ENCODE measurements at places on chromosomes 12 and 14.

DNA sequence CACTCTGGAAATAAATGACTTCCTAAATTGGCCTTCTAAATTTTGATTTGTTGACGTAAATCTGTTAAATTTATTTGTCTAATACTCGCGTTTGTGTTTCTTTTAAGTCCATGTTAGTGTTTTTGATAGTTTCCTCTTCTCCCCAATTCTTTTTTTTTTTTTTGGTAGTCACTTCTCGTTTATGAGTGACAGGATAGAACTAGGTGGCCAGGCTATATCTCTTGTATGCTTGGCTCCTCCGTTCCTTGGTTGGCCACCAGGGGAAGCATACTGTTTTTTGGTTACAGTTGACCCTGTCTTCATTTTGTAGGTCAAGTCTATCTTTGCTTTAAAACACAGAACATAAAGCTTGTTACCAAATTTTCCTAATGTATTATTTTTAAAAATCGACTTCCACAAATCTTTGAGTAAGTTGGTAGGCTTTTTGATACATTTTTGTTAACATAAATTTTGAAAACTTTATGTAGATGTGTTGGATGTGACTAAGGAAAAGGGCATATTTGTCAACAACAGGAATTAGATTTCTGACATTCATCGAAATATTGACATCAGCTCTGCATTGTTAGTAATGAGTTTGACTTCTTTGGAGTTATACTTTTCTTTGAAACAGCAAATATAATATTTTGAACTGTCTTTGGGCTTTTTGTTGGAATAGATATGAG lies 2.2 kb downstream of the RCOR1 start:
- DNase-seq, result peak; percentile 89

- DNase-seq, result peak; percentile 92
Observed at GRCh38 chr12:47819896-47820630, at the start of gene HDAC7. HDAC7 (minus strand) TSS chr12:47819903; CDS start chr12:47819785, 118 bp downstream.

- DNase-seq, result peak; percentile 36
Observed at GRCh38 chr12:50174971-50175715, 8.0 kb upstream of the CERS5 start.

- no peak for DNase-seq
Observed at GRCh38 chr14:36111822-36112583, 64.5 kb downstream of the PTCSC3 start.

- no peak for DNase-seq
Observed at GRCh38 chr14:100476012-100476822, 111.0 kb downstream of the BEGAIN start.

DNA sequence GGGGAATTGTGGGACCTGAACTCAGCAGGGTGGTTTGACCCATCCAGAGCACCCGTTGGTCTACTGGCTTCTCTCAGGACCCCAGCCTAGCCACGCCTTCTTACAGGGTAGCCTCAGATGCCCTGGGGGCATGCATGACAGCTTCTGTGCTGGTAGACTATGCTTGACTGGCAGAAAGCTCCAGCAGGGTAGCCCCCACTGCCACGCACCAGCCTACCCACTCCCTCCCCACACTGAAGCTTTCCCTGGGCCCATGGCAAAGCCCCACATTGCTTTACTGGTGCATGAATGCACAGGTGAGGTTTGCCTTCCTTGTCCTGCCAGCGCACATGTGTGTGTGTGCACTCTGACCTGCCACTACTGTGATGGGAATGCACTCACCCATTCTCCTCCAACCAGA lies 772.2 kb downstream of the LRFN5 start:
- DNase-seq, result no peak

DNA sequence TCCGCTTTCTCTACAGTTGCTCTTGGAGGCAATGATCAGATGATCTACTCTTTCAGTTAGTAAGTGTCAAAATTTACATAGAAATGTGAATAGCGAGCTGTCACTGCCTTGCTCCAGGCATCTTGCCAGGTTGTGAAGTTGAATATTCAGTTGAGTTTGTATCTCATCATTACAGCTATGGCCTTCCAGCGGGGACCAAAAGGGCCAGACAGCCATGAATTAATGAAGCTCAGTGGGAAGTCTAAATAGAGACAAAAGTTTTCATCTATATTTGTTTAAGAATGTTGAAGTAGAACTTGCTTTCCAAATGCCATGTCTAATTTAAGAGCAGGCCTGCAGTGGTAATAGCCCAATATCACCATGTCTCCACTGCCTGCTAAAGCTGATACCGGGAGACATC lies 387.8 kb downstream of the FLRT2 start:
- DNase-seq, result no peak

DNA sequence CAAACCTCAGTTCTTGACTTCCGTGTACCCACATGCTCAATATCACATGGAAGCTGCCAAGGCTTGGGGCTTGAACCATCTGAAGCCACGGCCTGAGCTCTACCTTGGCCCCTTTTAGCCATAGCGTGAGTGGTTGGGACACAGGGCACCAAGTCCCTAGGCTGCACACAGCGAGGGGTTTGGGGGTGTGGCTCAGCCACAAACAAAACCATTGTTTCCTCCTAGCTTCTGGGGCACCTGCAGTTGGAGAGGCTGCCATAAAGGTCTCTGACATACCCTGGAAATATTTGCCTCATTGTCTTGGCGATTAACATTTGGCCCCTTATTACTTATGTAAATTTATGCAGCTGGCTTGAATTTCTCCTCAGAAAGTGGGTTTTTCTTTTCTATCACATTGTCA lies 628.6 kb downstream of the NRXN3 start:
- no peak for DNase-seq

DNA sequence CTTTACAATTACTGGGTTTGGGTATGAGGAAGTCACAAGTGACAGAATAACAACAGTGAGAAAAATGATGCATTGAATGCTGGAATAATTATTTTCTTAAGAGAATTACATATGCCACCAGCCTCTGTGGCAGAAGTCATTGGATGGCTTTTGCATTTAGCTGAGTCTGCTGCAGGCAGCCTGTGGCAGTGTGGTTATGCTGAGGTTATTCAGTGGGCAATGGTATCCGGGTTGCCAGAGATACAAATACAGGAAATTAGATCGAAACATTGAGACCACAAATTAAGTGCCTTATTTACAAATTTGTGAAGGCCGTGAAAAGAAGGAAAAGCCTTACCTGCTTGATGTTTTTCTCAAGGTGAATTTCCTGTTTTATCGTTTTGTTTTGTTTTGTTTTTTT lies 1050.0 kb downstream of the GALC start:
- no peak for DNase-seq

DNA sequence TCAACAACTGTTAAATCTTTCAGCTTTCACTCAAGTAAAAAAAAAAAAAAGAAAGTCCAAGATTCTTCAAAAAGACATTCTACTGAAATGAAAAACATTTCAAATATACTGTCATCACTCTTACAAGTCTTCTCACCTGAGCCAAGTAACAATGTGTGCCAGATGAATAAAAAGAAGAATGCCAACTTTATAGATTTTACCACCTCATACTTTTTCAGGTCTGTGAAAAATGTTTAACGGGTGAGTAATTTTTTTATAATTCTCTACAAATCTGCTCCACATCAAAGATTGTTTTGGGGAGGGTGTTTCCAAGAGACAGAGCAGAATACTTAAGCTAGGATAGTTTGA lies 181.0 kb upstream of the BMP4 start:
- no peak for DNase-seq

GRCh38 chr12:27615331-27615891 lies 80.8 kb upstream of the REP15 start:
- DNase-seq, result no peak

GRCh38 chr14:25111061-25111601 lies 61.2 kb upstream of the STXBP6 start:
- DNase-seq, result no peak

GRCh38 chr14:79186523-79186922 lies 1016.4 kb downstream of the NRXN3 start:
- no peak for DNase-seq

DNA sequence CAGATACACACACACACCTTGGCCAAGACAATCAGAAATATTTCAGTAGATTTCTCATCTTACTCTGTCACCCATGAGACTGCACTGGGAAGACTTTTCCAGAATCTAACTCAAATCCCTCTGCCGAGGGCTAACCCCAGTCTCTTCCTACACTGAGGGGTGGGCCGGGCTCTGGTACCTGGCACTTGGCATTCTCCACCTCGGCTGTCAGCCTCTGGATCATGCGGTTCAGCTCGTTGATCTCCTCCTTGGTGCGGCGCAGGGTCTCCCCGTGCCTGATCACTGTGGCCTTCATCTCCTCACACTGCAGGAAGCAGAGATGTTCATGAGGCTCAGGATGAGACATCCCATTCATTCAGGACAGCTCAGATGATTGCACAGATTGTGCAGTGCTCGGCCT lies 4.9 kb downstream of the KRT83 start:
- DNase-seq, result no peak

- no peak for DNase-seq
Observed at GRCh38 chr12:61999311-61999710, 260.9 kb upstream of the USP15 start.

DNA sequence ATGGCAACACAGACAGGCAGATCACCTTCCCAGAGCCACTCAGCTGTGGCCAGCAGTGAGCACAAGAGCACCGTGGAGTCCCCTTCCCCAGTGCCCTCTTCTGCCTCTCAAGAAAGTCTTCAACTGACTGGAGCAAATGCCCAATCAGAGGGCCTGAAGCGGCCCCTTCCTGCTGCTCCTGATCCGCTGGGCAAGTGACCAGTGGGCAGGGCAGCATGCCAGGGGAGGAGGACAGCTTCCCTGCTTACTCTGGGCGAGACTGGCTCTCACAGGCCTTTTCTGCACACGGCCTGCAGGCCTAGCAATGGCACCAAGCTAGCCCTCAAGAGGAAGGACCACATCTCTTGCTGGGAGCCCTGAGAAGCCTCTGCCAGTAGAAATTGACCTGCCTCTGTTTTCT lies 890 bp downstream of the KRT71 start:
- no peak for DNase-seq

DNA sequence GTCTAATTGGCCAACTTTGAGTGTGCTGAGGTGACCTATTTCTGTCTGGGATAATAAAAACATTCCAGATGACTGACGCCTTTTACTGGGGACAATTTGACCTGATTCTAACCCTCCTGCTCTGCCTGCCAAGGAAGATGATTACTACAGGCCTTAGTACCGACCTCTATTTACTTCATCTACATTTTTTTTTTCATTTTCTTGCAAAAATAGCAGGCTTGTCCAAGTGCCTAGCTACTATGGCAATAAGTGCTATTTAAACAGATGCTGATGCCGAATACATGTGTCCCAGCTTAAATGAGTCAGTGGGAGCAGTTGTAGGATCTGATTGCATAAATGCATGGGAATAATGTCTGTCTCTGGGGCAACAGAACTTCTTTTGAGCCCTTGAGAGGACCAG lies 254.3 kb downstream of the RGS6 start:
- no peak for DNase-seq

DNA sequence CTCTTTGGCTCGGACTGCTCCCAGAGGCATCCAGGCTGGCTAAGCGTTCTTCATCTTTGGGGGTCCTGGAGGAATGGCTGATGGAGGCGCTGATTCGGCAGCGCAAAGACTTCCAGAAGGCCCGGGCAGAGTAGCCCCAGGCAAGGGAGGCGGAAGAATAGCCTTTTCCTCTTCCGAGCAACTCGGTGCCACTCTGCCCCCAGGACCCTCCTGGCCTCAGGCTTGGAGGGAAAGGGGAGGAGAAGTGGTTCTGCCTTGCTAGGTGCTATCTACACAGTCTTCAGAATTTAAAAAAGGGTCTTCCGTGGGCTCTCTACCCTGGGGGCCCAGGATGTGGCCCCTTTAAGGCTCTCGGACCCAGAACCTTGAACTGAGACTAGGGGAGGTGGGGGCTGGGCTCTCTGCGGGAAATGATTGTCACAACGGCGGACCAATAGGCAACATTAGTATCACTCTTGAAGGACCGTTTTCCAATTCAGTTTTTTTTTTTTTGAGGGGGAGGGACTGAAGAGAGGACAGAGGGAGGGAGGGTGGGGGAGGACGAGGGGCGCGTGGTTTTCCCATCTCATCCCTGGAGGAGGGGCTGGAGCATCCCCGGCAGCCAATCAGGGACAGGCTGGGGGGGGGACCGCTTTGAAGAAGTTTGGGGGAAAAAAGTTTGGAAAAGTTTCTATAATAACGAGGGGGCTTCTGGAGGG lies at the start of gene NFATC4:
NFATC4 (plus strand) TSS at position 671 of the 698 bp plus-strand sequence. CDS start 157 bp downstream, outside the sequence.
- DNase-seq, result peak; percentile 79

- no peak for DNase-seq
Observed at GRCh38 chr14:106491851-106492250, 965.5 kb downstream of the TMEM121 start.

GRCh38 chr12:105756961-105757360 lies 381.8 kb downstream of the NUAK1 start:
- no peak for DNase-seq

DNA sequence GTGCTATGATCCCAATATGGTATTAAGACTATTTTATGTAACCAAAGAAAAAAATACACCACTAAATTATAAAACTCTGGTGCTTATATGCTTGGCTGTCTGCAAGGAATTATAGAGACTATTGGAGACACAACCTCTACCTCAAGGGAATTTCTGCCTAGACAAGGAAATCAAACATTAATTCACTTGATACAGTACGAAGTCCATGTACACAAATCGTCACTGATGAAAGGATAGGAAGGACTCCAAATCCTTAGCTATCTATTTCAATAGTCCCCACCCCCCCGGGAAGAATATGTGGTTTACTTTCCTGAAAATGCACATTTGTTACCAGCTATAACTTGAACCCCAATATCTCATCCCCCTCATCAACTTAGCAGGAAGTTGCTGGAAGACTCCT lies 21.9 kb downstream of the RTN1 start:
- DNase-seq, result no peak

DNA sequence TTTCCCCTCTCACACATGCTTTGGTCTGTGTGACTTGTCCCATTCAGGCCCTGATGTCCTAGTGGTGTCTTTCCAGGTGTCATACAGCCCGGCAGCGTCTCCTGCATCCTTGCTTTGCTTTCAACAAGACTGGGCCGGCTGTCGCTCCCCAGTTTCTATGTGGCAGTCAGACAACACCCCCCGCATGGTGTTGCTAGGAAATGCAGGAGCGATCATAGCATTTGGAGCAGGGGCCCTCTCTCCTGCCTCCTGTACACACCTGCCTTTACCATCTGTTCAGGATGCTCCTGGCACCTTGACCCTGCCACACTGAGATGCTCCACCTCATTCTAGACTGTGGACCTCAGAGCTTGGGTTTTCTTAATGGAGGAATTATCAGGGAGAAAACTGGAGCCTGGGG lies 29.5 kb downstream of the CACNA1C start:
- DNase-seq, result no peak

DNA sequence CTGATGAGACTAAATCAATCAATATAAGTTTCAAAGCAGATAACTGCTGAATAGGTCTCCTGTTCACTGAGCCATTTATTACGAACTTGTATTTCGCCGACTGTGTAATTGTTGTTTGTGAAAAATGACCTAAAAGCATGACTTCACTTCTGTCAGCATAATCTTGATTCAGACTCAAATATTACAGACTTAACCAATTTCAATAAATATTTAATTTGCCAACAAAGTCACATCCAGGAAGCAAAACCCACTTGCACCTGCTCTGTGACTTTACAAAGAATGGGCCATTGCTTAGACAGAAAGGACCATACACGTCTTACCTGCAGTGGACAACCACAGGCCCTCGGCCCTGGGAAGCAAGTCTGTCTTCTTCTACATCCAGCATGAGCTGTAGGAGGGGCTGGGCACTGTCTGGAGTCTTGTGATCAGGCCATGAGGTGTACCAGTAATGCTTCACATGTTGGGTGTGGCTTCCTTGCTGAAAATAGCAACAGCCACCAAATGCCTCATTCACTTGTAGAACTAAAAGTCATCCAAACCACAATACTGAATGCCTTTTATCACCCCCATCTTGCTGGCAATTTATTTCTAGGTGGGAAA lies 23.5 kb upstream of the PTPRB start:
- peak; percentile 13 for DNase-seq
